Pancreas (tissue), 10 donors: ENCODE measurements at places on chromosomes 4 and X.

- DNase-seq: no peak
Observed at GRCh38 chrX:28010875-28011274, 29.6 kb upstream of the DCAF8L1 start.

GRCh38 chr4:68410149-68410548 lies 37.1 kb upstream of the TMPRSS11E start:
- DNase-seq: no peak

GRCh38 chr4:2083826-2084160 lies 24.7 kb downstream of the NAT8L start:
- peak; percentile 26 for DNase-seq

GRCh38 chrX:23548164-23548563 lies 119.1 kb upstream of the PRDX4 start:
- no peak for DNase-seq

GRCh38 chr4:185813133-185813532 lies 1.1 kb upstream of the SORBS2 start:
- no peak for DNase-seq

DNA sequence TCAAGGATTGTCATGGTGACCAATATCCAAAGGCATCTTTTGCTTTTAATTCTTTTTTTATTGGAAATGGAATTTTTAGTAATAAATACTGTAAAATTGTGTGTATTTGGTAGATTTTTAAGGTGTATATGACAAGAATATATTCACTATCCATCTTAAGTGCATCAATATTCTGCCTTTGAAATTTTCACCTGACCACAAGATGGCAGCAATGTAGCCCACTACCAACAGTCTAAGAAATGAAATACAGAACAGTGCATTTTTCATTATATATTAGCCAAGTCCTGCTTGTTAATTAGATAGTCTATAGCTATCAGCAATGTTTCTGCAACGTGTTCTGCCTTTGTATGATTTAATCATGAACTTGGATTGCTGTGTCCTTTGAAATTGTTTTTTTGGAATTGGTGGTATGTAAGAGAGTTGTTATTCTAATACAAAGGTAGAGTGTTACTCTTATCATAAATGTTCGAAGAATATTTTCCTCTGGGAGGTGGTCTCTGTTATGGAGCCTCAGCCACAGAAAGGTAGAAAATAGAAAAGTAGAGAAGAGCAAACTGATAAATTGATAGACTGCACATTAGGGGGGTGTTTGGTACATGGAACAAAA lies 38.2 kb downstream of the HPGDS start:
- DNase-seq: no peak
